ENCODE measurements at places on chromosomes 6 and 20. TPM values are rescaled to one million over a fixed set of nuclear protein-coding genes. Genes with fewer than 3 reads are reported as not detected.

The CLPSL1 gene
- not detected for total RNA-seq

The HSPA1A gene
- total RNA-seq, result 16.5 TPM

The PIGT gene
- total RNA-seq, result 63.7 TPM

The CRISP3 gene
- not detected for total RNA-seq

The ENPP5 gene
- 0.43 TPM for total RNA-seq

All from activated T-cell treated with anti-CD3 and anti-CD28 coated beads, Interleukin-2, amount 50 U/mL, for 72 hours (primary cell).